Psoas muscle (tissue), 8 donors: ENCODE measurements at places on chromosomes 7 and 10. TPM values are rescaled to one million over a fixed set of nuclear protein-coding genes. Genes with fewer than 3 reads are reported as not detected.

Gene PNLIPRP1
- not detected for total RNA-seq

Gene TRPV6
- not detected for total RNA-seq

Gene ARHGEF35
- 0.34 TPM for total RNA-seq

DNA sequence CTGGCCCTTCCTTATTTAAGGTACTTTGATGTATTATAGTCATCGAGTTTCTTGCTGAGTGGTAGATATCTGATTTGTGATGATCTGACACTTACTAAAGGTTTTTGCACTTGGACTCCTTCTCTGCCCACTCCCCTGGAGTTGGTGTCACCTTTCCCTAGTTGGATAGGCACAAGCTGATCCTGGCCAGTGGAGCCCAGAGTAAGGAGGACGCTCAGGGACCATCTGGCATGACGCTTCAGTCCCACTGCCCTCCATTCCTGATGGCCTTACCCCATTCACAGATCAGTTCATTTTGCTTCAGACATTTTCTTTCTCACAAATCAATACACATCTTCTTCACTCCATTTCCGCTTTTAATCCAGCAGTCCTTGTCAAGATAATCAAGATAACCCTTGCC, 20.1 kb downstream of the ASB15 start:
- no peak for DNase-seq

DNA sequence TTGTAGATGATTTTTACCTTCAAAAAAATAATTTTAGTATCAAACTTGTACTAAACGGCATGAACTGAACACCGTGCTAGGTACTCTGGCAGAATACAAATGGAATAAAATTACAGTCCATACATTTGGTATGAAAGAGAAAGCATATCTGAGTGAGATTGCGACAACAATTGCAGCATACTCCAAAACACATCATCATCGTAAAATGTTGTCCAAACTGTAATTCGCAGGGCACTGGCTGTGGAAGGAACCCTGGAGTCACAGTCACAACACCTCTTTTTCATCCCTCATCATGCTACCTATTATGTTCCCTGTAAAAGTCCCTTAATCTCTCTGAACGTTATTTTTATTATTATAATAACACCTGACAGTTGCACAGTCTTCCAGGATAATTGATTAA, 13.5 kb downstream of the CREM start:
- DNase-seq, result no peak
